ENCODE measurements at places on chromosomes 5 and 9. TPM values are rescaled to one million over a fixed set of nuclear protein-coding genes. Genes with fewer than 3 reads are reported as not detected.

GRCh38 chr9:97293207-97293721 is 14.2 kb upstream of the CCDC180 start:
- DNase-seq, result peak; percentile 95

GRCh38 chr9:37466037-37466709 is 923 bp upstream of the ZBTB5 start:
- DNase-seq, result peak; percentile 89

GRCh38 chr9:83384214-83384613 is 154.0 kb downstream of the FRMD3 start:
- DNase-seq, result peak; percentile 95

- DNase-seq, result no peak
Measured at GRCh38 chr9:132241483-132241839, 79.6 kb downstream of the NTNG2 start.

DNA sequence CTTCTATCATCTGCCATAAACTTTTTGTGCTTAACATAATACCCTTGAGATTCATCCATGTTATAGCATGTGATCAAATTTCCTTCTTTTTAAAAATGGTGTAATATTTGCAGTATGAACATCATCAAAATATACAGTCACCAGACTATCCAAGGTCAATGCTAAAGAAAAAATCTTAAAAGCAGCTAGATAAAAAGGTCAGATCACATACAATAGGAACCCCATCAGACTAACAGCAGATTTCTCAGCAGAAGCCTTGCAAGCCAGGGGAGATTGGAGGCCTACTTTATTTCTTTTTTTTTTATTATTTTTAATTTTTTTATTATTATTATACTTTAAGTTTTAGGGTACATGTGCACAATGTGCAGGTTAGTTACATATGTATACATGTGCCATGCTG is 37.2 kb downstream of the FAM170A start:
- no peak for DNase-seq

DNA sequence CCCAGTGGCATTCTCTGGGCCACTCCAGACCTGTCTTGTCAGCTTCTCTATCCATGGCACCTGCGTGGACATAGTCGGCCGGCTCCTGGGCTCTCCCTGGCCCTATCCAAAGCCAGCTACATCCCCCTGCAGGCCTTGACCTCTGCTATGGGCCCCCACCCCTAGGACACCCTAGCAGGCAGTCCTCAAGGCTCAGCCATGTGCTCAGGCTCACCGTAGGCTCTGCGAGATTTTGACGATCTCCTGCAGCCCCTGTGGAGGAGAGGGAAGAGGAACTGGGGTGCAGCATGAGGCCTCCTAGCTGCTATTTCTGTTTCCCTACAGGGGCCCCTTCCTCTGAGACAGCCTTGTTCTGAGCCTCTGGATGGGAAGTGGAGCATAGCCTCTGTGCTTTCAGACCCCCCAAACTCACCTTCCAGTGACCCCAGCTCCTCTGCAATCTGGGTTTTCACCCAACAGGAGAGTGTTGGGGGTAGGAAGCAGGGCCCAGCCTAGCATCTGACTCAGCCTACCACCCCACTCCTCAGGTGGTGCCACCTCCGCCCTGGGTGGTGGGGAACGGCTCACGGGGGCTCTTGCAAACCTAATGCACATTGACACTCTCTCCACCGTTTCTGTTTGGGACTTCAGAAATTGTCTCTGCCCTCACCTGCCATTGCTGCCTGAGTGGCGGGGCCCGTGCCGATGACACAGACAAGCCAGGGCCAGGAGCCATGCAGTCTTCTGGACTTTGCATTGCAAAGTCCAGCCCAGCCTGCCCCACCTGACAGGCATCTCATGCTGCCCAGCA is 36.7 kb downstream of the HRH2 start:
- DNase-seq, result no peak

- no peak for DNase-seq
Measured at GRCh38 chr5:146273109-146273508, 65.5 kb upstream of the POU4F3 start.

- DNase-seq, result peak; percentile 79
Measured at GRCh38 chr9:97615439-97616072, 17.6 kb downstream of the TSTD2 start.

GRCh38 chr9:6459718-6460117 is 46.7 kb downstream of the UHRF2 start:
- no peak for DNase-seq

DNA sequence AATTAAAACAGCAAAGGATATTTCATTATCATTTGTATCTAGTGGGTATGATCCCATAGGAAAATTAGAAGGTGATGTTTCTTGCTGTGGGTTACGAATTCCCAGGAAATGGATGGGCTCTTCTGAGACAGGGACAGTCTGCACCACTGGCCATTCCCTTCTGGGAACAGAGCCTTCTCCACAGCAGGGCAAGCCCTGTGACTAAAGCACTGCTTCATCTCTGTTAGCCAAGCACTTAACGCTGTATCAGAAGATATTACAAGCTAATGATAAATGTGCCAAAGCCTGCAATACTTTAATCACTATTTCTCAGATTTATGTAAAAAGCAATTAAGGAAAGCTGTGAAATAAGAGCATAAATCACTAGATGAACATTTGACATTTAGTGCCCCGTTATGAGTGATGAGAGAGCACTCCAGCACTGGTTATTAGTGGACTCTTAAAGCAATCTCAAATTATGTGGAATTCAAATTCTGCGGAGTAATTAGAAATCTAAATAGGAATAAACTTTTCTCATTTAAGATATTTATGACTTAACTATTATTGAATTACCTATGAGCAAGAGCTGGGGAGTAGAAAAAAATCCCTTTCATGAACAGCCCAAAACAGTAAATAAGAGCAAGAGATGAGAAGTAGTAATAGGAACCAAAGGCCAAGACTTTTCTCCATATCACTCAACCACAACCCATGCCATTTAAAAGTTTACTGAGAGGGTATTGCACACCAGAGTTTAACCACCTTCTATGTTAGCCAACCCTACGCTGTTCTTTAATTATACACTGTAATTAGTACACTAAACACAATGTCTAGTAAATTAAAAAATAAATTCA is 49.2 kb downstream of the FAM240B start:
- DNase-seq, result no peak

DNA sequence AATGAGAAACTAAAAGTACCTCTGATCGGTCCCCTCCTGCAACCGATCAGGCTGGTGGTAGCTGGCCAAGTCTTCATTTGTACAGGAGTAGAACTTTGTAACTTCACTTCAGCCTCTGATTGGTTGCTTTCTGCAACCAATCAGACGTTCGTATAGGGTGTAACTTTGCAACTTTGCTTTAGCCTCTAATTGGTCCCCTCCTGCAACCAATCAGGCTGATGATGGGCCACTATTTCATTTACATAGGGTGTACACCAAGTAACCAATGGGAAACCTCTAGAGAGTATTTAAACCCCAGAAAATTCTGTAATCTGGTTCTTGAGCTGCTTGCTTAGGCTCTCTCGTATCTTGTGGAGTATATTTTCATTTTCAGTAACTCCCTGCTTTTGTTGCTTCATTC is 445.5 kb downstream of the MED10 start:
- DNase-seq, result no peak

DNA sequence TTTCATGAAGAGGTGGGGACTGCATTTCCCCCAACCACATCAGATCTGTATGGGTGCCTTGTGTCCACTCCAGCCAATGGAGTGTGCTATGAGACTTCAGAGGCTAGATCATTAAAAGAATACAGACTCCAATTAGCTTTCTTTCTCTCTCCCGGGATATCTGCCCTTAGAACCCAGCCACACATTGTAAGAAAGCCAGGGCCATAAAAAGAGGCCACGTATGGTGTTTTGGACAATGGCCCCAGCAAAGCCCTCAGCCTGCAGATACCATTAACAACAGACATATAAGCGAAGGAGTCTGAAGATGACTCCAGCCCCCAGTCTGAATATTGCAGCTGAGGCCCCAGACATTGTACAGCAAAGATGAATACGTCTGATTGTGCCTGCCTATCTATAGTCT is 21.5 kb downstream of the IL6ST start:
- DNase-seq, result no peak

DNA sequence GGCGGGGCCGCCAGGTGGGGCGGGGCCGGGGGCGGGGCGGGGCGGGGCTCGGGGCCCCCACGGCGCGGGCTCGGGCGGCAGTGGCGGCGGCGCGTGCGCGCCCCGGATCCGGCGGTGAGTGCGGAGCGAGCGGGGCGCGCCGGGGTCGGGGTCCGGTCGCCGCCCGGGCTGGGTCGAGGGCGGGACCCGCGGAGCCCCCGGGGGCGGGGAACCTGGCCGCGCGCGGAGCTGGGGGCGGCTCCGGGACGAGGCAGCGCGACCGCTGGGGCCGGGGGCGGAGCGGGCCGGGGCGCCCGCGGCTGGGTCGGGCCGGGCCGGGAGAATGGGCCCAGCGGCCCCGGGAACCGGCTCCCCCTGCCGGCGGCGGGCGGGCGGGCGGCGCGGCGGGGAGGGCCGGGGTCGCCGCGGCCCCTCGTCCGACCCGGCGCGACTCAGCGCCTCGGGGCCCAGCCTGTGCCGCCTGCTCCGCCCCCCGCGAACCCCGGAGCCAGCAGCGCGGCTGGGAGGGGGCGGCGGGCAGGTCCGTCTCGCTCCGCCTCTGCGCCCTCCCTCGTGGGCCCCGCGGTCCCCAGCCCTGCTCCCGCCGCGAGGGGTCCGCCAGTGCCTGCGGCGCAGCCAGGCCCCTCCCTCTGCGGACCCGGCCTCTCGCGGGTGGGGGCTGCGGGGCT is 3.1 kb downstream of the EGFL7 start:
- DNase-seq, result no peak

- no peak for DNase-seq
Measured at GRCh38 chr9:69584759-69585158, 87.4 kb downstream of the APBA1 start.

- no peak for DNase-seq
Measured at GRCh38 chr5:95925939-95926338, 35.7 kb downstream of the ELL2 start.

GRCh38 chr5:64836190-64836755 is 67.5 kb downstream of the CWC27 start:
- DNase-seq, result no peak

PCDHB13 gene
- total RNA-seq, result 3.2 TPM

DAPK1 gene
- 62.0 TPM for total RNA-seq

ARID3C gene
- total RNA-seq, result 0.13 TPM

CARTPT gene
- total RNA-seq, result not detected

Measured in SJCRH30 (cell line).